ENCODE measurements at places on chromosomes 2 and 18.

DNA sequence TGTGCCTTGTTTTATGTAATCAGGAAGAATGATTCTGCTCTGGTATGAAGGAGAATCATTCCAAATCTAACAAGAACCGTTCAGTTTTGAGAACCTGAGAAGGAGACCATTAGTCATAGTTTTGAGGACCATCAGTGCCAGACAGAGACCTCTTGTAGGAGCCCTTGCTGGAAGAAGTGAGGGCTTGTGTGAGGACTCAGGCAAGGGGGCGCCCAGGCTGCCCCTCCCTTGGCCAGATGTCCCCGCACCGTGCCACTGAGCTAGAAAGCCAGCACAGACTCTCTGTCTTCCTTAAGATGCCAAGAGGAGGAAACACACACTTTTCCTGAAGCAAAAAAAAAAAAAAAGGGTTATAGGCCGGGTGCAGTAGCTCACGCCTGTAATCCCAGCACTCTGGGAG, 55.7 kb upstream of the SLC39A10 start:
- DNase-seq = no peak

GRCh38 chr2:127530245-127531140, 4.2 kb upstream of the IWS1 start:
- no peak for DNase-seq

GRCh38 chr2:43106559-43107527, 119.6 kb downstream of the ZFP36L2 start:
- no peak for DNase-seq

DNA sequence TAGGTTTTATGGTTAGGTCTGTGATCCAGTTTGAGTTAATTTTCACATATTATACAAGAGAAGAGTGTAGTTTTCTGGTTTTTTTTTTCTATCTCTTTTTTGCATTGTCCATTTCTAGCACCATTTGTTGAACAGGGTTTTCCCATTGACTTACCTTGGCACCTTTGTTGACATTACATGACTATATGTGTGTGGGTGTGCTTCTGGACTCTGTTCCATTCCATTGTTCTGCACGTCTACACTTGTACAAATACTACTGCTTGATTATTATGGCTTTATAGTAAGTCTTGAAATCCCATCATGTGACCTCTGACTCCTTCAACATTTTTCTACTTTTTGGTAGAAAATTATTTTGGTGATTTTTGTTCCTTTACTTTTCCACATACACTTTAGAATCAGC, 38.7 kb downstream of the UBE2F start:
- no peak for DNase-seq

Data from GM04504 (cell line).